ENCODE measurements at places on chromosomes 16 and 17.

- DNase-seq, result no peak
Measured at GRCh38 chr16:68839831-68840230, 3.5 kb upstream of the TANGO6 start.

DNA sequence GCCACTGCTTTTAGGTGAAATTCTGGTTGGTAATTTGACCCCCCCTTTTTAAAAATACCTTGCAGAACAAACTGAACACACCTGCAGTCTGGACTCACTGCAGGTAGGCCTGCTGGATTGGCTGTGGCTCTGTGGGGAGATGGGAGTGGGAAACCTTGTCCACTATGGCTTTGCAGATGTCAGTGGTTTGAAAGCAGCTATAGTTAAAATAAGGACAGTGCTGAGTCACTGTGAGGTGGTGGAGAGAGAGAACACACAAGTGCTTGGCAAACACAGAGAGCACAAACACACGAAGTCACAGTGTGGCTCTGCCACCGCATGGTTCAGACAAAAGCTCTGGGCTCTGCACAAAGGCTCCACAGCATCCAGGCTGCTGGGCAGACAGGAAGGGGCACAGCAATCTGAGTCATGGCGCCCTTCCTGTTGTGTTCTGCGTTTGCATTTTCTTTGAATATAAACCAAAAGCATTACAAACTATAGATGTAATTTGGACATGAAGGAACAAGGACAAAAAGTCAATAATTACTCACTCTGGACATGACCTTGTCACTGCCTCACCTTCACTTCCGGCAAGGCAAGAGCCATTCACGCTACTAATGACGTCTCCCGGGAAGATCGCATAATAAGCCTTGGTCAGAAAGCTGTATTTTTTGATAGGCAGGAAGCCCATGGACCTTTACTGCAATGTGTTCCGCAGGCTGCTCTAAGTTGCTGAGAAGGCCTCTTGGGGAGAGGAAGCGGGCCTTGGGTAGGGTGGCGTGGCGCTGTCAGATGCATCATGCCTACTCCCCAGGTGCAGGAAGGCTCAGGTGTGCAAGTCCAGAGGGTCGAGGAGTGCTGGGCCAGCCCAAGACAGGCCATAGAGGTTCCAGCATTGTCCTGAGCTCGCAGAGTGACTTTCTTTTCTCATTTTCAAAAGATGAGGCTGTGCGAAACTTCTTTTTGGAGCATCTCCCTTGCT is 60.1 kb upstream of the MED9 start:
- DNase-seq, result peak; percentile 93

- DNase-seq, result no peak
Measured at GRCh38 chr17:13518261-13519000, 83.3 kb downstream of the HS3ST3A1 start.

- no peak for DNase-seq
Measured at GRCh38 chr17:9071016-9071415, 49.7 kb downstream of the NTN1 start.

GRCh38 chr17:46732754-46733398 is 85.6 kb downstream of the WNT3 start:
- DNase-seq, result no peak

DNA sequence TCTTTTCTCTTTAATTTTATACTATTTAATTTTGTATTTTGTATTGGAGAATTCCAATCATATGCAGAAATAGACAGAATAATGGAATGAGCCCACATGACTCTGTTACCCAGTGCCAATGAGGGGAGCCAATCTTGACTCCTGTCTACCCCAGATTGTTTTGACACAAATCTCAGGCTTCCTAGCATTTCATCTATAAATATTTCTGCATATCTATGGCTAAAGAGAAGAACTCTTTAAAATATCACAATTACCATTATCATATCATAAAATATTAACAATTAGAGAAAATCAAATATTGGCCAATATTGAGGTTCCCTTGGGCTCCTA is 23.7 kb downstream of the ATP2C2 start:
- DNase-seq, result no peak

DNA sequence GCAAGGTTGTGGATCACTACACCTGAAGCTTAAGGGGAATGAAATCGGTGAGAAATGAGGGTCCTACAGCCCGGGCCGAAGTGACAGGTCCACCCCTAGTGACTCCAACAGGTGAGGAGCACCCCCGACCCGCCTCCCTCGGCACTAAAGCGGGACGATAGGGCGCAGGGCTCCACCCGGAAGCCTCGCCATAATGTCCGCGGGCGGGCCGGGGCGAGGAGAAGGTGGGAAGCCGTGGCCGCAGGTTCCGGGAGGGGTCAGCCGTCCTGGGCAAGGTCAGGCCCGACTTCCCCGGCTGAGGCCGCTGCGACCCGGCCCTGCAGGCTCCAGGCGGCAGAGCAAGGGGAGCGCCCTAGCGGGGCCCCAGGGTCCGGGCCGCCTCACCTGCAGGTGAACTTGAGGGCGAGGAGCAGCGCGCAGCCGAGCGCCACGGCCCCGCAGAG is 543 bp downstream of the TXNDC11 start:
- DNase-seq, result no peak

DNA sequence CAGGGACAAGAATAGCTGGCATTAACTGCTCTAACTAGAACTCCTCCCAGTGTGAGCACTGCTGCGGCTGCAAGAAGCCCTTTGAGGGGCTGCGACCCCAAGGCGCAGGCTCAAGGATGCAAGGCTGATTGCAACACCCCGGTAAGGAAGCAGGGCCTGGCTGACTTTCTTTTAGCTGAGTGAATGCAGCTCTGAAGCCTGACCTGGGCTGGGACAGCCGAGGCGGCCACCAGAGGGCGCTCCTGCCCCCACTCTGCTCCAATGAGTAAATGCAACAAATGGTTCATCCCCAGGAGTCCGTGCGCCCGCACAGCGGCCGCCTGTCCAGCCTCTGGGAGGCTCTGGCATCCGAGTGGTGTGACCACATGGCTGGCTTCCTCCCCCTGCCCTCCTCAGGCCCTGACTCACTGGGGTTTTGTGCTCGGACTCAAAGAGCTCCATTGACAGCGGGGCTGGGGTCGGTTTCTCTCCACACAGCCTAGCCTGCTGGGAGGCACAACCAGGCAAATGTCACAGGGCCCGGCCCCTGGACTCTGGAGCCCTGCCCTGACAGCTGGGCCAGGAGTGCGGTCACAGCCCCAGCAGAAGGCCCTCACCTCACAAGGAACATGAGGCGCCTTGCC is at the start of gene SMIM5:
Gene SMIM5, plus strand, starts transcription at position 572 of the 623 bp plus-strand sequence. CDS start 6,768 bp downstream, outside the sequence.
- peak; percentile 13 for DNase-seq

DNA sequence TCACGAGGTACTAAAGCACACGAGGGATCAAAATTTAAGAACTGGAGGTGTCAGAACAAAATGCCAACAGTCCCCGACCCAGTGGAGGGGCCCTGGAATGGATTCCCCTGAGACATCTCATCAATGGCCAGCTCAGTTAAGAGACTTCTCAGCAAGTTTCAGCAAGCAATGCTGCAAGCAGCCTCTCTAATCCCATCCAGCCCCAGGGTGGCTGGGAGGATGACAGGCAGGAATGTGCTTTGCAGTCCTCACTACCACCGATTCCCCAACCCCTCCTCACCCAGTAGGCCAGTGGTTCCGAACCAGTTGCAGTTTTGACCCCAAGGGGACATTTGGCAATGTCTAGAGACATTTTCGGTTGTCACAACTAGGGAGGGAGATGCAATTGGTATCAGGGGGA is 8.7 kb downstream of the GPRC5B start:
- no peak for DNase-seq

- no peak for DNase-seq
Measured at GRCh38 chr16:85989863-85990643, 91.1 kb downstream of the IRF8 start.

- DNase-seq, result no peak
Measured at GRCh38 chr17:43987131-43988021, 17.0 kb upstream of the NAGS start.

- no peak for DNase-seq
Measured at GRCh38 chr17:48060249-48060648, 12.1 kb downstream of the NFE2L1 start.

GRCh38 chr16:83971165-83972130 is 3.4 kb downstream of the NECAB2 start:
- no peak for DNase-seq

GRCh38 chr17:43671031-43671692 is 9.4 kb upstream of the MEOX1 start:
- DNase-seq, result no peak

GRCh38 chr17:28989028-28989427 is 16.8 kb downstream of the SEZ6 start:
- no peak for DNase-seq

GRCh38 chr17:44922746-44923470 is 7.6 kb upstream of the GFAP start:
- no peak for DNase-seq

- DNase-seq, result no peak
Measured at GRCh38 chr17:74210191-74211140, 2.9 kb upstream of the TTYH2 start.

DNA sequence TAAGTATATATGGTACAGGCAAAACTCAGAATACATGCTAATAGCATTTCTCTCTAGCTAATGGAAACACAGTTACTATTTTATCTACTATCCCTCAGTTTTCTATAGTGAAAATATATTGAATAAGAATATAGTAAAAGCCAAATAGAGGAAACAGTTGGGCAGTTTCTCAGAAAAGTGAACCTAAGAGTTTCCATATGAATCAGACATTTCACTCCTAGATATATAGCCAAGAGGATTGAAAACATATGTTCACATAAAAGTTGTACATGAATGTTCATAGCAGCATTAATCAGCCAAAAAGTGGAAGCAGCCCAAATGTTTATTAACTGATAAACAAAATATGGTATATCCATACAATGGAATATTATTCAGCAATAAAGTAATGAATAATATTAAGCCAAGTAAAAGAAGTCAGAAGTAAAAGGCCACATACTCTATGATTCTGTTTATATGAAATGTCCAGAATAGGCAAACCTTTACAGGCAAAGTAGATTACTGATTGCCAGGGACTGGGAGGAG is 134.6 kb downstream of the CYB561 start:
- DNase-seq, result no peak

- DNase-seq, result peak; percentile 35
Measured at GRCh38 chr17:70089513-70090148, 14.6 kb downstream of the KCNJ16 start.

DNA sequence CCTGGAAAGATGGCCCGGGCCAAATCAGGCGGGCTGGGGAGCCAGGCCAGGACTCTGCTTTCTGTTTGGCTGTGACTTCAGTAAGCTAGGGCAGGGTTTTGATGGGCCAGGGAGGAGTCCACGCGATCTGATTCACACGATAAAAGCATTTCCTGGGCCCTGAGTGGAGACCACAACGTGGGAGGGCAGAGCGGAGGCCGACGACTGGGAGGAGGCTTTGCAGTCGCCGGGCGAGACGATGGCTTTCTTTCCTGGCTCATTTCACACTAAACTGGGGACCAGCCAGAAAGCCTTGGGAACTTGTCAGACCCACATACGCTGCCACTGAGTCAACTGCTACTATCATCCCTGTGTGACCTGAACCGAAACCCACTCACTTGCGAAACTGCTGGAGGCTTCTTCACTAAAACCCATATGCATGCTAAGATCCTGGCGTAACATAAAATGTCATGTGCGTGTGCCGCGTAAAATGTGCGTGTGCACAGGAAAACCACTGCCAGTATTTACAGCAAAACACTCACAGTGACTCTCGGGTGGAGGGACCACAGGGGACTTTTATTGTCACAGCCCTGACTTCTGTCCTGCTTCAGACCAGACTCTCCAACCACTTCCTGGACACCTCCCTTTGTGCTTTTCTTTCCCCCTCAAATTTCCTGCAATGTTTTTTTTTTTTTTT is 14.2 kb upstream of the RHBDF2 start:
- no peak for DNase-seq

- peak; percentile 78 for DNase-seq
Measured at GRCh38 chr17:66724581-66725341, 110.2 kb upstream of the CACNG5 start.

Data from NCI-H748 treated with DMSO at 0.1 percent for 48 hours (cell line).